ENCODE measurements at places on chromosomes 13 and 19.

- DNase-seq, result no peak
Observed at GRCh38 chr13:111622051-111622531, 301.6 kb downstream of the TEX29 start.

DNA sequence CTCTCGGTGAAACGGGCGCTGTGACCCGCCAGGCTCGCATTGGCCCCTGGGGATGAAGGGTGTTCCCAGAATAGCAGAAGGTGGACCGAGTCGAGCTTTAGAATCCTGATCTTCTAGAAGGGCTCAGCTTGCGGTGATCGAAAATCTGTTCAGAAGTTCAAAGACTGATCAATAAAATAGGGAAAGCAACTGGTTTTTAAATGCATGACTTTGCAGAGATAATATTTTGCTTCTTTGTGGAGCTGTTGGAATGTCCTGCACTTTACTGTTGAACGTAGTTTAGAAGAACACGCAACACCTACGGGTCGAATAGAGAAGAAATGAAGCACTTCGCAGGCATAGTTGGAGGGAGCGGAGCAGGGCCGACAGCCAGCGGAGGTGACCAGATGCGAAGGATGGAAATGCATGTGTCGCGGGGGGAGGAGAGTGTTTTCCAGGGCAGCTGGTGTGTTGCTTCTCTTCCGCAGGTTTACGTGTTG, 766 bp downstream of the CEBPG start:
- peak; percentile 62 for DNase-seq

DNA sequence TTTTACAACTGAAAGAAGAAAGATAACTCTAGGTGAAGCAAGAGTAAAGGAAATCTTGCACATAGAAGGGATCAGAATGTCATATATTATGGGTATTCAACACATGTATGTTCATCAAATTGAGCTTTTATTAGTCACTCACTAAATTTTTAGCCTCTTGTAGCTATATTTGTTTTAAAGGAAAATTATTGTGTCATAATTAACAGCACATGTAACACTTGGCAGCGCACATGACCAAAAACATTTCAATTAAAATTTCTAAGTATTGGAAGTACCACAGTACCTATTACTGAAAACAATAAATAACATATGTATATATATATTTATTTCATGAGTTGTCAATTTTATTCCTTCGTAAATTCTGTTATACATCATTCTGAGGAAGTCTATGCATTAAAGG, 2800.4 kb downstream of the PCDH9 start:
- no peak for DNase-seq

- peak; percentile 62 for DNase-seq
Observed at GRCh38 chr13:30429721-30430694, 7.7 kb downstream of the UBE2L5 start.

GRCh38 chr13:108345016-108345415, 75.5 kb downstream of the TNFSF13B start:
- DNase-seq, result no peak

DNA sequence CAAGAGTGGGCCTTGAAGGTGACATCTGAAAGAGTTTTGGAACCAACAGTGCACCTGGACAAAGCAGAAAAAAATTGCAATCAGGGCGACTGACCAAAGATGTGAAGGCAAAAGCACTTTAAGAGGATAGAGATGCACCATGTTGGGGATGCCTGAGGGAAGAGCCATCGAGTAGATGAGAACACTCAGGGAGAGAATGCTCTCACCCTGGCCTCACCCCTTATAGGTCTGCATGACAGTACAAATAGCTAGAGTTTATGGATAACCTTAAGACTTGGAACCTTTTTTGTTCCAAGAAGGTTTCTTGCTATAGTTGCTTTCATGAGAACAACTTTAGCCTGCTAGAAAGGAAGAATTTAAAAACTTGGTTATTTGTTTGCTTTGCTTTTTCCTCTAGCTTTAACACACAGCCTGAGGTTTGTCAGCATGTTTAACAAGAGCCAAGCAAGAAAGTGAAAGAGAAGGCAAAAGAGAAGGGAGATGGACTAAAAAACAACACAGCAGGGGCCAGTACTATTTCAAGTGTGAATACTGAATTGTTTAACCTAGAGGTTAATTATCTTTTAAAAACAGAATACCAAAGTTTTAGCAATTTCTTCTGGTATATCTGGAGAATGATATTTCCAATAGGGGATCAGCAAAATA, 418.9 kb downstream of the DIAPH3 start:
- DNase-seq, result no peak

DNA sequence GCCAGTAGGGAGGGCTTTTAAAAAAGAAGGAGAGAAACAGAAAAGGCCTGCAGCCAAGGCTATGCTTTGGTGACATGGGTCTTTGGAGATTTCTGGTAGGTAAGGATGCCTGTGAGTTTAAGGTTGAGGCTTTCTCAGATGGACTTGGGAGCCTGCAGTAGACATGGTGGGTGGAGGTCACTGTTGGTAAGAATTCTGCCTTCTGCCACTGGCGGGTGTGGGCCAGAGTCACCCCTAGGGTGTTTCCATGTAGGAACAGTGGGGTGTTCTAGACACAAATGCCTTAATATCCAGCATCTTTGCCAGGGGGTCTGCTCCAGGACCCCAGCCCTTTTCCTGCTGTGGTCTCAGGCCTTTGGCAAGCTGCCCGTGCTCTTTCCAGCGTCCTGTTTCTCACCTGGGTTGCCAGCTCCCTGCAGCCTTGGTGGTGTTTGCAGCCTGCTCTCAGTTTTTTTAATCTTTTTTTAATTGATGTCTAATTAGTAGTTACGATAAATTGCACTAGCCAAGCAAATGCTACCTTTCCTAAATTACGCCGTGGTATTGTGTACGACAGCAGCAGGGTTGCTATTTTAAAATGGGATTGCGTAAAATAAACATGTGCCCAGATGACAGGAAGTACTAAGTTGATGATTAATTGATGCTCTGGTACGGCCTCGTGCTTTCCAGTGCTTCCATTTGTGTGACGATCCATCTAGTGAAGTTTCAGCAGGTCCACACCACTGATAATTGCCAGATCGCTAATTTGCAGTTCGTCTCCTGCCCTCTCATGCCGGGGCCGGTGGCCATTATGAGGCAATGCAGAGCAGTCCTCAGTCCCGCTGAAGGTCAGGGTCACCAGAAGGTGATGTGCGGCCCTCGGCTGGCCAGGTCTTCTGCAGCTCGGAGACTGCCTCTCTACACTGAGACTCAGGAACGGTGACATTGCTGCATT, 35.3 kb upstream of the NPAS1 start:
- DNase-seq, result no peak

All from activated CD8-positive, alpha-beta memory T cell treated with anti-CD3 and anti-CD28 coated beads for 24 hours (primary cell).